CD4-positive, alpha-beta T cell treated with Interleukin-4 for 1 hour (primary cell): ENCODE measurements at places on chromosomes 7 and 10.

DNA sequence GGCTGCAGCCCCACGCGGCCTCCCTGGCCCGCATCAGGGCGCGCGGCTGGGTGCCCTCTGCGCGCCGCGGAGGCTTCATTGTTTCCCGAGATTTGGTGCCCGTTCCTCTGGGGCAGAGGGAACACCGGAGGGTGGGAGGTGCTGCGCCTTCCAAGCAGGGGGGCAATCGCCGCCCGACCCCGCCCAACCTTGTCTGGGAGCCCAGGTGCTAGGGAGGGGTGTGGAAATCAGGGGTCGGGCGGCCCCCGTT lies 1.0 kb upstream of the NRP1 start:
- DNase-seq: no peak

GRCh38 chr7:20350518-20350951 lies 19.8 kb downstream of the ITGB8 start:
- no peak for DNase-seq

- DNase-seq: no peak
Measured at GRCh38 chr7:104207348-104207730, 474 bp downstream of the ORC5 start.

DNA sequence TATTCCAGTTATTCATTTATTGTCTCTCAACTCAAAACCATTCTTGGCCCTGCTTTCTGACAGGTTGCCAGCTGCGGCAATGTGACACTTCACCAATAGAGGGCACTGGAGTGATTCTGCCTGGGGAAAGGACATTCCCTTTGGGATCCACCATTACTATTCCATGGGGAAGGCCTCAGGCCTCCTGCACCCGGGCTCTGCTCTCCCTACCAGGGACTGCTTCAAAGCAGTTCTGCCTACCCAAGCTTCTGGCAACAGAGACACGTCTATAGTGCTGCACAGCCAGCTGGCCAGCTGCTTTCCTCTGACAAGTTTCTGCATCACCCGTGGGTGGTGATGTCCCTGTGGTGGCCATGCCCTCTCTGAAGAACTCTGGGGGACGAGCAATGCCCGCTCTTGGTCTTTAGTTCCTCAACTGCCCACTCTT lies 163.8 kb downstream of the ELMO1 start:
- peak; percentile 19 for DNase-seq

- DNase-seq: no peak
Measured at GRCh38 chr10:114472877-114473253, 68.6 kb upstream of the AFAP1L2 start.

DNA sequence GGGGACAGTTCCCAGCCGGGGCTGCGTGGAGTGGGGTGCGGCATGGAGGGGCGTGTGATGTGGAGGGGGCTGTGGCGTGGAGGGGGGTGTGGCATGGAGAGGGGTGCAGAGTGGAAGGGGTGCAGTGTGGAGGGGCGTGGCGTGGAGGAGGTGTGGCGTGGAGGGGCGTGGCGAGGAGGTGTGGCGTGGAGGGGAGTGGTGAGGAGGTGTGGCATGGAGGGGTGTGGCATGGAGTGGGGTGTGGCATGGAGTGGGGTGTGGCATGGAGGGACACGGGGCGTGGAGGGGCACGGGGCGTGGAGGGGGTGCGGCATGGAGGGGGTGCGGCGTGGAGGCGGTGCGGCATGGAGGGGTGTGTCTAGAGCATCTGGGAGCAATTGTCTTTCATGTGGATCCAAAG lies 33.6 kb downstream of the NKX6-2 start:
- DNase-seq: no peak

DNA sequence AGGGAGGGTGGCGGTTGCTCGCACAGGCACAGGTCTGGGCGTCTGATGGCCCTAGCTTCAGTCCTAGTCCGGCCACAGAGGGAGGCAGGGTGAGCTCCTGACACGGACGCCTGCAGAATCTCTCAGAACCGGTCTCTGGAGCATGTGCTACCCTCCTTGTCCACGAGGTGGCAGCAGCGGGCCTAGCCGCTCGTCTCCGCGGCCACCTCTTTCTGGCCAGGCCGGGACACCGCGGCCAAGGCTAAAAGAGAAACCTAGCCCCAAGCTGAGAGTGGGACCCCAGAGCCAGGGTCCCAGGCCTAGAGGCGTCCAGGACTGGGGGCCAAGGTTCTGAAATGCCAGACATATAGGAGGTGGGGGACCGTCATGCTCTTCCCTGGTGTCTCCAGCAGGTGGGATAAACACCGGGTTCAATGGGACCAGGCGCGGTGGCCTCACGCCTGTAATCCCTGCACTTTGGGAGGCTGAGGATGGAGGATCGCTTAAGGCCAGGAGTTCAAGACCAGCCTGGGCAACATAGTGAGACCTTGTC lies 3.2 kb upstream of the LAT2 start:
- peak; percentile 75 for DNase-seq

DNA sequence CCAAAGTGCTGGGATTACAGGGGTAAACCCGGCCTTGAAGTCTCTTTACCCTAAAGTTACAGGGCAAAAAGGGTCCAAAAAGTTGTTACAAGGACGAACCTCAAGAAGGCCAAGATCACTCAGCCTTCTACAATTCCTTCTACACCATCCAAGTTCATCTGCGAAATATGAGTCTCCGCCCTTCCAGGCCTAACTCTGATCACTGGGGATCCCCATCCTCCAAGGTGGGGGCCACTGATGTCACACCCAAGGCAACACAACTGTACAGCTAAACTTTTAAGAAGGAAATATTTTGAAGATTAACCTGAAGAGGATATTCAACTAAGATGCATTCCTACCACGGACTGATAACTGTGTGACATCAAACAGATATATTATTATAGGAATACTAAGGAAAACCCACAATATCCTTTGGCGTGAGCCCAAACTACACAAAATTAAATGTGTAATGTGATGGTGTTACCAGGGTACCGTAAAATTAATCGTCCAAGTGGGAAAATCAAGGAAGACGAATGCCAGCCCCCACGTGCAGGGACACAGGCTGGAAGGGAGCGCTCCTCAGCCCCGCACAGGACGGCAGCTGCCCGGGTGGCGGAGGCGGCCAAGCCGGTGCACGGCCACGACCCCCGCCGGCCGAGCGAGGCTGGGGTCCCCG lies 1.0 kb downstream of the PAXIP1 start:
- DNase-seq: no peak

- no peak for DNase-seq
Measured at GRCh38 chr10:9450801-9451200, 1396.3 kb downstream of the GATA3 start.

GRCh38 chr7:2172311-2173188 lies 60.2 kb downstream of the MAD1L1 start:
- DNase-seq: no peak
